ENCODE measurements at places on chromosomes 3 and 15.

DNA sequence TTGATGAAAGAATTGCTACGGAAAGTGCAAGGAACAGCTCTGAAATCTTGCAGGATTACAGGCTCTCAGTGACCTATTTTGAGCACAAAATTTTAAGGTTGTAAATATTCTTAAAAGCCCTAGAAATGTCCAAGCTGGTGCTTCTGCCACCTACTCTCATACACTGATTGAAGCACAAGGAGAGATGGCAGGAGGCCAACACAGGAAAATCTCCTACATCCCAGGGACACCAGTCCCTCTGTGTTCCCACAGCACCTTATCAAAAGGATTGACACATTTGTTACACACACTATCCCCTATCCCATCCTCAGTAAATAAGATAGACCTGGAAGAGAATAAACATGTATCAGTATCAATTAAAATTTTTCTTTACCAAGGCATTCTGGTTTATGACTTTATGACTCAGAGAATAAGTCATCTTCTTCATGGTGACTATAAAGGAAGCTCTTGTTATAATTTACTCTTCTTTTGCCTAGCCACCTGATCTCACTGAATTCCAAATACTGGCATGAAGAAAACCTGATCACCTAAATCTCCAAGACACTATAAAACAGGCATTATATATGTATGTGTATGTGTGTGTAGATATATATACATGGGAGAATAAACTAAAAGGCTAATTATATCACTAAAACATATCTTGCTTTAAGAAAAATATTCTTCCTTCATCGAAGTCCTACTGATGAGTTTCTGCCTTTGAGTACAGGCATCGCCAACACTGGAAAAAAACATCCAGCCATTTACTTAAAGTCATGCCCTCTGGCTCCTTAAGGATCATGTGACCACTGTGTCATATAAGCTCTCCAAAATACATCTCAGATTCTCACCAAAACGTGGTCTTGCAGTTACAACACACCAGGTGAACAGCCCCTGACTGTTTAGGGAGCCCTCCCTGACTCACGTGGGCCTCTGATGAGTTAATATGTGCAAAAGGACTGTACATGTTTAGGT lies 208.1 kb upstream of the NR2F2 start:
- no peak for DNase-seq

DNA sequence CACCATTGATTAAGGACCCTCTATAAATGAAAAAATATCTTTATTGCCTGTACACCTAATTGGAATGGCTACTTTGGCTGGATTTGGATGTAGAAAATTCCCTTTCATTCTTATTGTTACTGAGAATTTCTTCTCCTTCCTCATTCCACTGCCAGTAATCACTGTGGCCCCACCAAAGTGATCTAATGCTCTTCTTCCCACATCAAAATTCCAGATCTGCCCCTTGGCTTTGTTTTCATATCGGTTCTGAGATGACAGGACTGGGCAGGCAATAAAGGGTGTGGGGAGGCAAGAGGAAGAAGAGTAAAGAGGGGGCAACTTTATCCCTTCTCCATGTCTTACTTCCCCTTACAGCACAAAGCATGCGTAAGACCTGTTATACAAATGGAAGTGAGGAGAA lies 2.1 kb downstream of the ANKUB1 start:
- peak; percentile 20 for DNase-seq

DNA sequence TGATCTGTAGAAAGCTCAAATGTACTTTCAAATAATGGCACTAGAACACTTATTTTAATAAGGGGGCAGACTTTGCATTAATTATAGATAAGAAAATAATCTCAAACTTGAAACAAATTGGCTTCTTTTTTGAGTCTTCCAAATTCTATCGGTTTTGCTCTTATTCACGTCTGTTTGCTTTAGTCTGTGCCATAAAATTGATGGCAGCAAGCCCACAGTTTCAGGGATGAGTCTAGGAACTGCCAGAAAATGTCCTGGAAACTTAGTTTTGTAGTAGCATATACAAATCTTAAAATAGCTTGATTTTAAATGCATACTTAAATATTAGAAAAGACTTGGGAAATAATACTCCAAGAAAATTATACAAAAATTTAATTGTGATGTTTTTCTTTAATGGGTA lies 39.7 kb downstream of the BCHE start:
- DNase-seq: no peak

DNA sequence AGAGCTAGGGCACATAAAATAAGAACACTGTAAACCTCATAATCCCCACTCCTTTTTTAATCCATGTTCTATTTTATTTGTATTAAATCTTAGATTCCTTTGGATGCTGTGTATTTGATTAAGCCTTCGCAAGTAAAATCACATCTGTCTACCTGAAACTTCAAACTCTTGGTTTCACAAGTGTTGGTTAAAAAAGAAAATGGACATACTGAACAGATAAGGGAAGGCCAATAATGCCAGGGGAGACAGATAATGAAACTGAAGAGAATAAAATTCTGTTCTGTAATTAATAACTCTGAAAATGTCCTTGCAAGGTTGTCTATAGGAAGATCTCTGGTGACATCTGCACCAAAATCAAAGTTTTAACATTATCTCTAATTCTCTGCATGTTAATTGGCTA lies 114.2 kb downstream of the ULK4 start:
- DNase-seq: no peak

- DNase-seq: no peak
Observed at GRCh38 chr3:194805546-194805945, 119.9 kb downstream of the FAM43A start.

DNA sequence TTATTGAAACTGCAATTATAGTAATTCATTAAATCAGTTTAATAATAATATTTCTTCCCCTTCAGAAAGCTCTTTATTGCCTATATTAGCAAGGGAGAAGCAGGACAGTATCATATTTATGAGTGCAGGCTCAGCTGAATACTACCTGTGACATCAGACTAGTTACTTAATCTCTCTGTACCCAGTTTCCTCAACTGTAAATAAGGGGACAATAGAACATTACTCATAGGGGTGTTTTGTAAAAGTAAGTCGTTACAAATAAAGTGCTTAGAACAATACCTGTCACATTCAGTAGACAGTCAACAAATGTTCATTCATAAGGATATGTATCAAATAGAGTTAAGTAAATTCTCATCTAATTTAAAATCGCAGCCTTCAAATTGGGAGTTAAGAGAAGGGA lies 12.1 kb upstream of the VPS39 start:
- no peak for DNase-seq

DNA sequence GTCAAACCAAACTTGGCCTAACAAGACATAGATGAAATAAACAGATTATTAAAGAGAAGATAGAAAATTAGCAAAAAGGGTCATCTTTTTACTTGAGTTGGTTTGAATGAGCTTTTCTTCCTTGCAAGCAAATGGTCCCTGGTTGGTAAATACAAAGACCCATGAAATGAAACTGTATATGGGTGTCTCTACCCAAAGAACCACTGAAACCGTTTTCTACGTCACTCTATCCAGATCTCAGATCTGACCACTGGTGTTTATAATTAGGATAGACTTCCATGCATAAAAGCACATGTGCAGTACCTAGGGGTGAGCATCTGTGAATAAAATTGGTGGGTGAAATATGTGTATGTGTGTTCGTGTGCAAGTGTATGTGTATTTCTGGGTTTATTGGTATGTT lies 73.2 kb downstream of the CLDN11 start:
- DNase-seq: no peak

DNA sequence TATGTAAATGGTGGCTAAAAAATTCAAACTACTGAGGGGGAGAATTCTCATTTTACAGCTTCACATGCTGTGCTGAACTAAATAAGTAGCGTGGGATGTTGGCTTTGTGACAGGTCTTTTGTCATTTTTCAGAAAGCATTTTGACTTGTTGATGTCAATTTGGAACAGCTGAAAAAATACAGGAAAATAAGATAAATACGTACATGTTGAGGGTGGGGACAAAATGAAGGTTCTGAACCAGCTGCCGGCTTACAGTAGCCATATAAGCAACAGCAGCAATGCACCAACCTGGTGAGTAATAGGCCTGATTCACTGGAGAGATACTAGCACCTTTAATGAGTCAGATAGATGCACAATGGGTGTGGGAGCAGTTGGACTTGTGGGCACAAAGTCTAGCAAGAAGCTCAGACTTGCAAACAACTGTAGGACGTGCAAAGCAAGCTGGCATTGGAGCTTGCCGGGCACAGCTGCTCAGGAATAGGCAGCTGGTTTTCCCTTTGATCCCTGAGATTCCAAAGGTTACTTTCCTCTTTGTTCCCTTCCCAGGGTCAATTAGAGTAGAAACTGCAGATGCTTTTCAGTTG lies 12.9 kb downstream of the B3GNT5 start:
- peak; percentile 88 for DNase-seq

- DNase-seq: no peak
Observed at GRCh38 chr3:180382638-180383180, 219.3 kb upstream of the TTC14 start.

GRCh38 chr15:37032091-37032775 lies 68.1 kb downstream of the MEIS2 start:
- no peak for DNase-seq

GRCh38 chr3:59249698-59250361 lies 200.0 kb upstream of the CFAP20DC start:
- DNase-seq: no peak

GRCh38 chr3:40258555-40258954 lies 51.0 kb upstream of the EIF1B start:
- DNase-seq: peak; percentile 8

DNA sequence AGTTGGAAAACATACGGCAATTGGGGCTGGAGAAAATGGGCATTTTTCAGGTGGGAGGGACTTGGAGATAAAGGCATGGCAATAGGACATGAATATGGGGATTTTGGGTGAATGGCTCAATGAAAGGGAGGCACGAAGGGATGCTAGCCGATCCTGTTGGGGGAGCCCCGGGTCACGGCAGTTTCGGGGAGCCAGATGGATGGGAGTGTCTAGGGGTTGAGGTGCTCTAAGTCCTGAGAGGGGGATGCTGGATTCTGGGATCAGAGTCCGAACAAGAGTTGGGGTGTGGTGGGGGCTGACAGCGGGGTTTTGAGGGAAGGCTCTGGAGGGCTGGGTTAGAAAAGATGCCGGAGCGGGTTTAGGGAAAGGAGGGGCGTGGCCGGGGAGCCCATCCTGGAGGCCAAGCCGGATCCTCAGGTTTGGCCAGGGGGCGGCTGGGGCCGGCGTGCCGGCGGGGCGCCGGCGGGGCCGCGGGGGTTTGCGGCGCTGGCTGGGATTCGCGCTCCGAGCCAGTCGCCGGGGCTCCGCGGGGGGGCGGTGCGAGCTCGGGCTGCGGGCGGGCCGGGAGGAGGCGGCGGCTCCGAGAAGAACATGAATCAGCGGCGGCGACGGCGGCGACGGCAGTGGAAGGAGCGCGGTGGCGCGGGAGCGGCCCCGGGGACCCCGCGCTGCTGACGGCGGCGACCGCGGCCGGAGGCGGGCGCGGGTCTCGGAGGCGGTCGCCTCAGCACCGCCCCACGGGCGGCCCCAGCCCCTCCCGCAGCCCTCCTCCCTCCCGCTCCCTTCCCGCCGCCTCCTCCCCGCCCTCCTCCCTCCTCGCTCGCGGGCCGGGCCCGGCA lies at the start of gene TYRO3:
Gene TYRO3 (plus strand): TSS at position 813 of the 839 bp plus-strand sequence. CDS start 46 bp downstream, outside the sequence.
- DNase-seq: peak; percentile 51

GRCh38 chr3:9125278-9125951 lies 124.0 kb downstream of the SRGAP3 start:
- no peak for DNase-seq

GRCh38 chr3:72606005-72606800 lies 242.0 kb downstream of the SHQ1 start:
- DNase-seq: no peak

DNA sequence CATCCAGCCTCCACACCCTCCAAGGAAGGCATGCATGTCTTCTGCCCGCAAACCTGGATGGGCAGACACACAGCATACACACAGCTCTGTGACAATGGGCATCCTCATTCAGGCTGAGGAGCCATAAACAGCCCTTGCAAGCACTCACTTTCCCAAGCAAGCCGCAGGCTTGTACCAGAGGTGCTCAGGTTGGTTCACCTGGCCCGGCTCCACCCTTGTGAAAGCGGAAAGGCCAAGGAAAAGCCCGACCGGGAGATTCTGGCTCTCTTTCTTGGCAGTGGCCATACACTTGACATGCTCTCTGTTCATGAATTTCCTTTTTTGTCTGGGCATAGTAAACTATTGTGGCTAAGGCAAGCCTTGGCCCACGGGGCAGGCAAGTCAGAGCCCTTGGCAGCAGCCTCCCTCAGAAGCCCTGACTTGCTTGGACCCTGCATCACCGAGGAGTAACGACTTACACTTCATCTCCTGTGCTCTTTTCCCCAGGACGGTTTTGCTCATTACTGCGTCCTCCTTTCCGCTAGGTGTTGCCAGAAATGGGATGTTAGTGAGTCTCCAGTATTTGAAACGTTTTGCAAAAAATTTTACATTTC lies 74.6 kb upstream of the BNC1 start:
- no peak for DNase-seq

DNA sequence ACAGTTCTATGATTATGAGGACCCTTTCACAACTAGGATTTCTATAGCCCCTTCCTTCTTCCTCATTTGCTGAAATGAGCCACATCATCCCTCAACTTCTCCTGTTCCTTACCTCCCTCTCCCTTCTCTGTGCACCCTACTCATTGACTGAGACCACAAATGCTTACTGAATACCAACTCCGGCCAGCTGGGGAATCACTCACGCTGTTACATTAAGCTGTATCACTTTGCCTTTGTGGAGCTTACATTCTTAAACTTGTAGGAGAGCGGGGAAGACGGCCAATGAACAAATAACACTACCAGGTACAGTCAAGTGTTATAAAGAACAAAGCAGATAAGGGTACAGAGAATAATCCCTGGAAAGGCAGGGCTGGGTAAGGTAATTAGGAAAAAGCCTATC lies 5.7 kb downstream of the SUCLG2 start:
- DNase-seq: peak; percentile 63

DNA sequence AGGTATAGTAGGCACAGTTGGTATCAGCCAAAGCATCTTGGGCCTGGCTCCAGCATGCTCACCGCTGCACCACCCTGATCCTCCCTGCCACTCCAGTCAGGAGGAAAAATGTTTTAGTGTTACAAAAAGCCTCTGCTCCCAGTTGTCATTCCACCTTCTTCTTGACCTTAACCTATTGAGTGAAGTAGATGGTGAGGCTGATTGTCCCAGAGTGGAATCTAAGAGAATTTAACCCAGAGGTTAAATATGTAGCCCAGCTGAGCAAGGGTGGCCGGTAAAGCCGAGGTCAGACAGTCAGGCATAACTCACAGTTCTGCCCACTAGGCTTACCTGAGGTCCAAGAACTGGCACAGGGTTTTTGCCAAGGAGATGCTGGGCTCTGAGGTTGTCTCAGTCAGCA lies 30.7 kb upstream of the TNIK start:
- no peak for DNase-seq

GRCh38 chr15:43440721-43441281 lies 52.2 kb downstream of the TP53BP1 start:
- peak; percentile 98 for DNase-seq

- DNase-seq: no peak
Observed at GRCh38 chr3:193271101-193271840, 30.2 kb downstream of the PLAAT1 start.
